Activated CD4-positive, CD25-positive, alpha-beta regulatory T cell treated with anti-CD3 and anti-CD28 coated beads, Interleukin-2, amount 50 U/mL, for 24 hours (primary cell): ENCODE measurements at places on chromosomes 6 and 20.

- peak; percentile 21 for ATAC-seq
These were observed 29.4 kb downstream of the PPP1R16B start for GRCh38 chr20:38834868-38835267.

- ATAC-seq = no peak
These were observed 61.0 kb downstream of the ZHX3 start for GRCh38 chr20:41256516-41256915.

DNA sequence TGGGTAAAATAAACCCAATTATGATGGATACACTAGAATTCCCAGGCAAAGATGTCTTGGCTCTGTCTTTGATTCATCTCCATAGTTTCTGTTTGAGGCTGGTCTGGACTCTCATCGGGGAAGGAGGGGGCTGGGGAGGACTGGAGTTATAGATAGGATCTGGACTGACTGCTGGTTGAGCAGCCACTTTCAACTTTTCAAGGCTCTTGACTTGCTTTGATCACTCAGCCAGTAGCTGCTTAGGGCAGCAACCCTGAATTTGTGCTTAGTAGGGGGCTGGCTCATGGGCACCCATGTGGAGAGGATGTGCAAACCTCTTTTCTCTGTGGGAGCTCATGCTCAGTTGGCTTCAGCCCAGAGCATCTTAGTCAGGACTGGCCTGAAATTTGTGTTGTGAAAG is 114.0 kb upstream of the NEDD9 start:
- no peak for ATAC-seq

DNA sequence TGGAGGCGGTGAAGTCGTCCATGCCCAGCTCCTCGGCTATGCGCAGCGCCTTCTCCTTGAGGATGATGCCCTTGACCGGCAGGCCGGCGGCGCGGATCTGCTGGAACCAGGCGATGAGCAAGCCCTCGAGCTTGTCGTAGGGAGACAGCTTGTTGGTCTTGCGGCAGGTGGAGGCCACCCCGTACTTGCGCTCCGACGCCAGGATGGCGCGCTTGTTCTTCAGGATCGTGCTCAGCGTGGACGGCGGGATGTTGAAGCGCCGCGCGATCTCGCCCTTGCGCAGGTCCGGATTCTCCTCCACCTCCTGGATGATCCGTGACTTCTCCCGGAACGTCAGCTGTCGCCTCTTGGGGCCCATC is 435 bp downstream of the CENPB start:
- peak; percentile 30 for ATAC-seq

DNA sequence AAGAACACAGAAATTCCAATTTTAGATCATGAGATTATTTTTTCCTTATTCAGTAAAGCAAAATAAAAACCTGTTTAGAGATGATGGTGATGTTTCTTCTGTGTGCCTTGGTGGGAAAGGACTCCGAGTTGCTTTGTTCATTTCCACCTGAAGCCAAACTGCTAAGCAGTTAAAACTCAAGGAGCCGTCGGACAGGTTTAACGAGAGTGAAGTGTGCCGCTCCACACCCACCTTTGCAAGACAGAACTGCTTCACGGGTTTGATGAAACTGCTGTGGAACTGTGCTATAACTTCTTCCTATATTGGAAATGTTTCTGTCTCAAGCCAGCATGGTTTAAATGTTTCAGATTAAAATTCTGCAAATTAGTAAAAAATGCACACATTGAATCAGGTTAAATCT is 9.2 kb upstream of the DSP start:
- no peak for ATAC-seq

DNA sequence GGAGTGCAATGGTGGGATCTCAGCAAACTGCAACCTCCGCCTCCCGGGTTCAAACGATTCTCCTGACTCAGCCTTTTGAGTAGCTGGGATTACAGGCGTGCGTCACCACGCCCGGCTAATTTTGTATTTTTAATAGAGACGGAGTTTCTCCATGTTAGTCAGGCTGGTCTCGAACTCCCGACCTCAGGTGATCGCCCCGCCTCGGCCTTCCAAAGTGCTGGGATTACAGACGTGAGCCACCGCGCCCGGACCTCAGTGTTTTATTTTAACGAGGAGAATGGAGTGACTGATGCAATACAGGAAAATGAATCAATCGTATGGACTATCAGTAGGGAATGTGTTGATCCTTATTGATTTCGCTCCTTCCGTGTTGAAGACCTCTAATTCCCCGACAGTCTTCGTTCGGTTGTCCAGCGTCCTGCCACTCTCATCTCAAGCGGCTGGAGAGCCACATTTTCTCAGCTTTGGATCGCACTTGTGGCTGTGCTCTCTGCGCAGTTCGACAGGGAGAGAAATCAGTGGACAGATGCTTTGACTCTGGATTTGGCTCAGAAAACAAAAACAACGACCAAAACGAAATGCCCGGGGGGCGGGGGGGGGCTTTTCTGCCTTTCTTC is 166.2 kb downstream of the TRIM27 start:
- no peak for ATAC-seq

GRCh38 chr6:31727717-31728671 is 1.1 kb downstream of the DDAH2 start:
- no peak for ATAC-seq

DNA sequence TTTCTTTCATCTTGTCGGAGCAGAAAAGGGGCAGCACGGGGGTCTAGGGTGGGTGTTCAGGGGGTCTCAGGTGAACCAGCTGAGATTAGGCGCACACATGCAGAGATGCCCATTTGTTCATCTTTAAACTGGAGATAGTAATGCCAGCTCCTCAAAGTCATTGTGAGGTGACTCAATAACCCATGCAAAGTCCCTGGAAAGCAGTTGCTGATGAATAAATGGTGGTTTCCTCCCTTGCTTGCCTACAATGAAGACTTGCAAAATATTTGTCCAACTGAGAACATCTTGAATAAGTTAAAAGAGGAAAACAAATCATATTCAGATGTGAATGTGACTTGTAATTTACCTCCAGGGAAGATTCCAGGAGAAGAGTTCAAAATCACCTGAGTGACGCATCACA is 206.9 kb downstream of the LY86 start:
- no peak for ATAC-seq

DNA sequence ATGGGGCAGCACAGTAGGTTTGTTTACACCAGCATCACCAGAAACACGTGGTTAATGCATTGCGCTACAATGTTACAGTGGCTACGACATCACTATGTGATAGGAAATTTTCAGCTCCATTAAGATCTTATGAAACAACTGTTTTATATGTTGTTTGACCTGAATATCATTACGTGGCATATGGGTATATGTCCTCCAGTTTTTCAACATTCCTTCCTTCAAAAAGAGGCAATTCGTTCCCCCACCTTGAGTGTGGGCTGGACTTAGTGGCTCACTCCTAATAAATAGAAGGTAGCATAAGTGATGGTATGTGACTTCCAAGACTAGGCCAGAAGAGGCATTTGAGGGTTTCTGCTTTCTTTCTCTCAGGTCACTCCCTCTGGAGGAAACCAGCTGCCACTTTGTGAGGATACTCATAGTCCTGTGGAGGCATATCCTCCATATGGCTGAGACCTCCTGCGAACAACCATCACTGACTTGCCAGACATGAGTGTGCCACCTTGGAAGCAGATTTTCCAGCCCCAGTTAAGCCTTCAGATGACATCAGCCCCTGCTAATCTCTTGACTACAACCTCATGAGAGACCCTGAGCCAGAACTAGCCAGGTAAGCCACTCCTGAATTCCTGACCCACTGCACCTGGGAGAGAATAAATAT is 2.3 kb upstream of the TRAM2 start:
- ATAC-seq = no peak

DNA sequence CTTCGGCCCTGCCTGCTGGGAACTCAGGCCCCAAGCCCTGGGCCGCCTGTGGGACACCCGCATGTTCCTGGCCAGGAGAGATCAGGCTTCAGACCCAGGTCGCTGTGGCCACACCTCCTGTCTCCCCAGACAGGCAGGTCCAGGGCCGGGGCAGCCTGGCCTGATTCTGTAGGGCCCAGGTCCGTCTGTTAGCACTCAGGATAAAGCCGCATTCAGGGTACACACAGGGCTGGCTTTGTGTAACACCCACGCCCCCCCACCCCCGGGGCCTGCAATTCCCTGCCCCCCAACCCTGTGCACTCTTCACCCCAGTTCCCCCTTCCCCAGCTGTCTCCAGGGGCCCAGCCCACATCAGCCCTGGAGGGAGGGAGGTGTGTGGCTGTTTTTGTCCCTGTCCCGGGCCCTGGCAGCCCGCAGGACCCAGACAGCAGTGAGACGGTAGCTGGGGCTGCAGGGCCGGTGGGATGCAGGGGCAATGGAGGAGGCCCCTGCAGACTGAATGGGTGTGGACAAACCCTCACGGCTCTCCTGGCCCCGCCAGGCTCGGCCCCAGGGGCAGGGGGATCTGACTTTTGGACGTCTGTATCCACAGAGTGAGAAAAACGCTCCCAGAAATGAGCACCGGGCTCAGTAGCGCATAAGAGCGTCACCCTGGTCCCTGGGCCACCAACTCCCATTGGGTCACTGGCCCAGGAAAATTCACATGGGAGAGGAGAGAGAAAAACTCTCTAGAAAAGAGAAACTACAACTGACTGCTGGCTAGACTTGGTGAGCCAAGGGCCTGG is 42.4 kb upstream of the ZBP1 start:
- no peak for ATAC-seq

GRCh38 chr6:19999319-20000191 is 162.4 kb downstream of the ID4 start:
- peak; percentile 53 for ATAC-seq

DNA sequence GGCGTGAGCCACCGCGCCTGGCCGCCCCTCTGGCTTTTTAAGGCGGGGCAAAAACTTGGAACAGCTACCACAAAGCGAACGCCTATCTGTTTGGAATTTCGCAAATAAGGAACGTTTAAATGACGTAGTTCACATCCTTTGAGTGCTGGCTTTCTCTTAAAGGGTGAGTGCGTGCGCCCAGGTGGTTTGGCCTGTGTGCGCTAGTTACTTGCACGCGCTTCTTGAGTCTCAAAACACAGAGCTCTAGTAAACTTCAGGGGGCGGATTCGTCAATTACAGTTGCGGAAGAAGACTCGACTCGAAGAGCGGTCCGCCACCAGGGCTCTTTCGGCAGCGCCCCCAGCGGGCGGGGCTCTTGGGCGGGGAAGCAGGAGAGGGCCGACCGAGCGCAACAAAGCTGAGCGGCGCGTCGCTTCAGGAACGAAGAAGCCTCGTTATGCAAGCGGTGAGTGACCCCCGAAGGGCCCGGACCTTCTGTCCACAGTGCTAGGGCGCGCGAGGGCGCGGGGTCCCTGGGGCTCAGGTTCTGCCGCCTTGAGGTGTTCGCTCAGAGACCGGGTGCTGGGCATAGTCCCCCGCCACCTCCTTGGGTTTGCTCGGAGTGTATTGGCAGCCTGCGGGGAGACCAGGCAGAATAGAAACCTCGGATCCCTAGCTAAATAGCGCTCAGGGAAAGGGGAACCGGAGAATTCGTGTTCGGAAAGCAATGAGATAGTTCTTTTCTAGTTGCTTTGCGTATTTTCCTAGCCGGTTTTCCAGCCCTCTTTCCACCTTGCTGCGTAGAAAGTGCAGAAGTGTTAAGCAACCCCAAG is at the start of gene SYCP2L:
TSS of gene SYCP2L (plus strand) at position 362 of the 812 bp plus-strand sequence. CDS start at position 437, 75 bp downstream.
- no peak for ATAC-seq

DNA sequence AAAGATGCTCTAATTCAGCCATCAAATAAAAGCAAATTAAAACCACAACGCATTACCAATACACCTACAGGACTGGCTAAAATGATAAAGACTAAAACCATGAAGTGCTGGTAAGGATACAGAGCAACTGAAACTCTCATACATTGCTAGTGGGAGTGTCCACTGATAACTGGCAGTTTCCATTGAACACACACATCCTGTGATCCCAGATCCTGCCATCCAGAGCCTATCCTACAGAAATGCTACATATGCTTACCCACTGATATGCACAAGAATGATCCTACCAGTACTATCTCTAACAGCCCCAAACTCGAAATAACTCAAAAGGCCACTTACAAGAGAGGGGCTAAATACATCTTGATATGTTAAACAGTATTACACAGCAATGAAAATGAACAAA is 81.0 kb downstream of the FYN start:
- no peak for ATAC-seq
